ENCODE measurements at places on chromosomes 13 and 19.

- no peak for DNase-seq
These were observed 1.6 kb downstream of the SLC25A30 start for GRCh38 chr13:45416516-45417128.

DNA sequence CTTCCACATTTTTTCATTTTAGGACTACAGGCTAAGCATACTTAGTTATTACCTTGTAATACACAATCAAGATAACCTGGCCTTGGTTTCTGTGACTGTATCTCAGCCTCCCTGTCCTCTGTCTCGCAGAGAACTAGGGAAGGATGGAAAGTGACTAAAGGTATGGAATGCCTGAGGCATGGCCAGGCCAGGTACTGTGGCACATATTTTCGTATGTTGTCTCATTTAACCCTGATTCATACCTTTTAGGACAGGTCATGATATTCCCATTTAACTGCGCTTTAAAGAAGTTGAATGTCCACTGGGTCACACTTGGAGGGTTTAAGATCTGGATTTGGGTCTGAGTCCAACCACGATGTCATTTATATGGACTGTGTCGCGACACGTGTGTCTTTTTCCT is 322.6 kb downstream of the SHISA2 start:
- DNase-seq = no peak

- DNase-seq = no peak
These were observed 115.0 kb downstream of the RAB20 start for GRCh38 chr13:110446575-110446890.

DNA sequence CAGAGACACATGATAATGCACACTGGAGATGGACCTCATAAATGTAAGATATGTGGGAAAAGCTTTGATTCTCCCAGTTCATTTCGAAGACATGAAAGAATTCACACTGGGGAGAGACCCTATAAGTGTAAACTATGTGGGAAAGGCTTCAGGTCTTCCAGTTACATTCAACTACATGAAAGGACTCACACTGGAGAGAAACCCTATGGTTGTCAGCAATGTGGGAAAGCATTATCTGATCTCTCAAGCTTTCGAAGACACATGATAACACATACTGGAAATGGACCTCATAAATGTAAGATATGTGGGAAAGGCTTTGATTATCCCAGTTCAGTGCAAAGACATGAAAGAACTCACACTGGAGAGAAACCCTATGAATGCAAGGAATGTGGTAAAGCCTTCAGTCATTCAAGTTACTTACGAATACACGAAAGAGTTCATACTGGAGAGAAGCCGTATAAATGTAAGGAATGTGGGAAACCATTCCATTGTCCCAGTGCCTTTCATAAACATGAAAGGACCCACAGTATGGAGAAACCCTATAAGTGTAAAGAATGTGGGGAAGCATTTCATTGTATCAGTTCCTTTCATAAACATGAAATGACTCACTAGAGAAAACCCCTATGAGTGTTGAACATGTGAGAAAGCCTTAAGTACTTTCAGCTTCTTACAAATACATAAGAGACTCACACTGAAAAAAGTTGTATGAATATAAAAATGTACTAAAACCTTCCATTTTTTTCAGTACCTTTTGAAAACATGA is 14.7 kb downstream of the ZNF441 start:
- DNase-seq = no peak

DNA sequence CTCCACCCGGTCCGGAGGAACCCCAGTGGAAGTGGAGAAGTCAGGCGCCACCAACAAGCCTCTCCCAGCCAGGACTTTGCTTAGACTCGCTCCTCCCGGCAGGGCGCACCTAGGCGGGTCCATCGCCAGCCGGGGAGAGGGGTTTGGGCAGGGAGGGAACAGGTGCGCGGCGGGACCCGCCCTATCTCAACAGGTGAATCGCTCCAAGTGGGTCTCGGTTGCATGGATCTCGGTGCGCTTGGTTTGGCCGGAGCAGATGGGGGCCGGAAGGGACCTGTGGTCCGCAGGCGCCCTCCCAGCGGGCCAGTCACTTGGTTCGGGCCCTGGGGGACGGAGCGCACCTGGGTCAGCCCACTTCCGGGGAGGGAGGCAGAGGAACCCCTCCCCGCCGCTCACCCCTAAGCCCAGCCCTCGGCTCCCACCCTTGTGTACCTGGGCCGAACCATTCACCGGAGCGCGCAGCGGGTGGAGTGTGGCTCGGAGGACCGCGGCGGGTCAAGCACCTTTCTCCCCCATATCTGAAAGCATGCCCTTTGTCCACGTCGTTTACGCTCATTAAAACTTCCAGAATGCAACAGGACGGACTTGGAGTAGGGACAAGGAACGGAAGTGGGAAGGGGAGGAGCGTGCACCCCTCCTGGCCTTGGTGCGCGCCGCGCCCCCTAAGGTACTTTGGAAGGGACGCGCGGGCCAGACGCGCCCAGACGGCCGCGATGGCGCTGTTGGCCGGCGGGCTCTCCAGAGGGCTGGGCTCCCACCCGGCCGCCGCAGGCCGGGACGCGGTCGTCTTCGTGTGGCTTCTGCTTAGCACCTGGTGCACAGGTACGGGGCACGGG is at the start of gene LSR:
LSR (plus strand) TSS at position 693 of the 836 bp plus-strand sequence; CDS start at position 714, 21 bp downstream.
- peak; percentile 75 for DNase-seq

DNA sequence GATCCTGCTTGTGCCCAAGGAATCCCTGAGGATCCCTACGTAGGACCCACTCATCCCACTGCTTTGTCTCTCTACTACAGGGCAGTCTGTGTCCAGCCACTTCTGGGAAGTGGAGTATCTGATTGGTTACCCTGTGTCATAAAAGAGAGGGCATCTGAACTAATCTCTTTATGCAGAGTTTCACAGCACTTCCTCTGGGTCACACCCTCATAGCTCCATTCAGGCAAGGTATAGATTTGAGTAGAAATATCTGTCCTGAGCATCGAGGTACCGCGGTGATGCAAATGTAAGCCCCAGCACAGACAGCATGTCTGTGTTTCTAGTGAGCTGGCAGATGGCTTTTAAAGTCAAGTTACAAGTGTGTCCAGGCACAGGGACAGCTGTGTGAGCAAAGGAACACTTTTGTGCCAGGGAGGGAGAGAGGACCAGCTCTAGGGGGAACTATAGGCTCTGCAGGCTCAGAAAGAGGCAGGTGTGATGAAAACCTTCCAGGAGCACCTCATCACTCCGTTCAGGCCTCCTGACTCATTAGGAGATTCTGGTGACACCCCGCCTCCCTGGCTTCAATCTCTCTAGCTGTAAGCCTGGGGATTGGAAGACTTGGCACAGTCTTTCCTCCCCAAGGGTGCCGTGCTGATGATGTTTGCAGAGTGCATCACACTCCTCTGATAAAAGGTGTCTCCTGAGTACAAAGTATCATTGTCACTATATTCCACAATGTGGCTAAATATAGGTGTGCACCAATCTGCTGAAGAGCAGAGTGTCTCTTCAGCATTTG is 84.3 kb upstream of the UBL3 start:
- peak; percentile 56 for DNase-seq

DNA sequence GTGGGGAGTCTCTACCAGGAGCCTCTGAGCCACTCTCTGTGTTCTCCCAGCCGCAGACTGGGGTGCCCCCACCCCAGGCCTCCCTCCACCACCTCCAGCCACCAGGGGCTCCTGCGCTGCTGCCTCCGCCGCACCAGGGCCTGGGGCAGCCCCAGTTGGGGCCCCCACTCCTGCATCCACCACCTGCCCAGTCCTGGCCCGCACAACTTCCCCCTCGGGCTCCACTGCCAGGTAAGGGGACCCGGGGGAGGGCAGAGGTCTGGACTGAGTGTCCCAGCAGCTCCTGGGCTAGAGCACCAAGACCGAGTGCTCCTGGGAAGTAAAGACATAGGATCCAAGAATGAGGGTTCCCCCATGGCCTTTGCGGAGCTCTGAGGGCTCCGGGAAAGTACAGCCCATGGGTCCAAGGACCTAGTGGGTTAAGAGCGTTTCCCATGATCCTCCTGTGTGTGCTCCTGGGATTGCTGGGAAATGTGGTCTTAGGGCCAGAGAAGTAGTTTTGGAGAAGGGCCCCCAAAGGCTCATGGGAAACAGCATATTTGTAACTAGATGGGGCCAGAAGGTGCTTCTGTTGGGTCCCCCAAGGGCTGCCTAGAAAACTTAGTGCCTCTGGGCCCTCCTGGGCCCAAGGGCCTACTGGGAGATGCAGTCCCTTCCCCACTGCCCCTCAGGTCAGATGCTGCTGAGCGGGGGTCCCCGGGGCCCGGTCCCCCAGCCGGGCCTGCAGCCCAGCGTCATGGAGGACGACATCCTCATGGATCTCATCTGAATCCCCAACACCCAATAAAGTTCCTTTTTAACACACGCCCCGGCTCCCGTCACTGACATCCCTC is 14.6 kb upstream of the PTOV1 start:
- no peak for DNase-seq

DNA sequence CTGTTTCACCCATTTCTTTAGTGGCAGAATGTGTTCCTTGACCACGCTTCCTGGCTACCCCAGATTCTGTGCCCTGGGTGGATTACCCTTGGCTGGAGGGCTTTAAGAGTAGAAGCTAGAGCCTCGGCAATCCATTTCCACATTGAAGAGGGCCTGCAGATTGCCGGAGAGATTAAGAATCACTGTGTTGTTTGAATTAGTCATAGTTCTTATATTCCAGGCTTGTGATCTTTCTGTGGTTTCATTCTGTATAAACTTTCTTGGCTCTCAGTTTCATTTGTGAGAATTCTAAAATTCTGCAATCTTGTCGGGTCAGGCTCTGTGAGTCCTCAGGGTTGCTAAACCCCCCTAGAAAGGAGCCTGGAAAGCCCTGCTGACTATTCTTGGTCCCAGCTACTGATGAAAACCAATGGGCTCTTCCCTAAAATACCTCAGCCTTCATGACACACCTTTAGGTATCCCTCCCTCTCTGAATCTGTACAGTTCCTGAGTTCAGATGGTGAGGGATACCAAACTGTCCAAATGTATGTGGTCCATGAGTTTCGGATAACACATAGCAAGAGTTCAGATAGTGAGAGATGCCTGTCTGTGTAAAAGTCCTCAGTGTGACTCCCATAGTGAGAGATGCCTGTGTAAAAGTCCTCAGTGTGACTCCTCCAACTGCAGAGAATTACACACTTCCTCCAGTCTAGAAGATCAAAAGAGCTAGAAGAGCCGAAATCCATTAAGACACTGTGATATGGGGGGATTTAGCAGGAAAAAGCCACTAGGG is 4.3 kb downstream of the PHF11 start:
- peak; percentile 25 for DNase-seq

GRCh38 chr13:53445686-53446085 is 417.1 kb downstream of the OLFM4 start:
- DNase-seq = no peak

DNA sequence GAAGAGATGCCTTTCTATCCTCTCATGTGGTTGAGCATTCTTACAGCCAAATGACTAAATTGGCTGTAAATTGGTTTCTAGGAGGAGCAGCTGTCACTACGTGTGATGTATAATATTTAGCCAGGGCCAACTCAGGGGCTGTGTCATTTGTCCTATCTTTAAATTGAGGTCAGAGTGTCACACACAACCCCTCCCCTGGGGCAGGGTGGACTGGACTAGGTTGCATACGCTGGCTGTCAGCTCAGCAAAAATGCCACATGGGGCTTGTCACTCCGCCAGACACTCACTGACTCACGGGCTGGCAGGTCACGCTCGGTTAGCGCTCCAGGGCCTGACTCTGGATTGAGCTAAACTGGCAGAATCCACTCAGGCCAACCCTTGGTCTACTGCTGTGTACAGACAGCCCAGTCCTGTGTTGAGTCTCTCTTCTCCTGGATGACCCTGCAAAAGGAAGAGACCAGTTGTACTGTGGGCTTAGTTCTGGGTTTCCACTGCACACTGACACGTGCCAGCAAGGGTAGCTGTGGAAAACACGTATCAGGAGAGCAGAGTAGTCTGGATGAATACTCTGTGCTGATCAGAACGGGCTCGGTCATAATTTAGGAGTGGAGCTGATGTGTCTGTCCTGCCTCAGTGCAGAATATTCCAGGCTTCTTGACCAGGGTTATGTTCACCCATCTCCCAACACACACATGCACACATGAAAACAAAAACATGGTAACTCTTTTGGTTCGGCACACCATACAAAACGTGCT is 29.1 kb downstream of the SHISA2 start:
- DNase-seq = no peak

Data from activated T-cell treated with anti-CD3 and anti-CD28 coated beads, Interleukin-2, amount 50 U/mL, for 48 hours (primary cell).